ENCODE measurements at places on chromosomes 13 and 19.

DNA sequence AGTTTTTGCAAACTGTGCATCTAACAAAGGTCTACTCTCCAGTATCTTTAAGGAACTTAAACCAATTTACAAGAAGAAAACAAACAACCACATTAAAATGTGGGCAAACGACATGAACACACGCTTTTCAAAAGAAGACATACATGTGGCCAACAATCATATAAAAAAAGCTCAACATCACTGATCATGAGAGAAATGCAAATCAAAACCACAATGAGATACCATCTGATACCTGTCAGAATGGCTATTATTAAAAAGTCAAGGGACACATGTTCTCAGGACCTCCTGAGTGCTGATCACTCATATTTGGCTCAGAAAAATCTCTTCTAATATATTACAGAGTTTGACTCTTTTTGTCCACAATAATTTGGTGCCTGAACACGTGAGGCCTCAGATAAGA is 14.2 kb upstream of the LILRB1 start:
- no peak for DNase-seq

DNA sequence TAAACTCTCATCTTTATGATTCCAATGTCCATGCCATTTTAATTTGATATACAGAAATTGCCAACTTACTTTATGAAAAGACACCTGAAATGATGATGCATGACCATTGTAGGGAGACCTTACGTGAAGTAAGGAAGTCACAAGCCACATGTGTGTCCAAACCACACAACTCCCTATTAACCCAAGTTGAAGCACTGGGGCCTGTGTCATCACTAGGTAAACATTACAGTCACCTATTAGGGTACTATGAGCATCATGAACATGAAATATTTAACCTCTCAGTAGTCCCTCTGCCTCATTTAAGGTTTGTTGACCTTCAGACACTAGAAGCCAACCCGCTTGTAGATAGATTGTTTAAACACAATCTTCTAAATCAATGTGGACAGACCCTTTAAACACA is 576.9 kb downstream of the IRS2 start:
- peak; percentile 38 for DNase-seq

DNA sequence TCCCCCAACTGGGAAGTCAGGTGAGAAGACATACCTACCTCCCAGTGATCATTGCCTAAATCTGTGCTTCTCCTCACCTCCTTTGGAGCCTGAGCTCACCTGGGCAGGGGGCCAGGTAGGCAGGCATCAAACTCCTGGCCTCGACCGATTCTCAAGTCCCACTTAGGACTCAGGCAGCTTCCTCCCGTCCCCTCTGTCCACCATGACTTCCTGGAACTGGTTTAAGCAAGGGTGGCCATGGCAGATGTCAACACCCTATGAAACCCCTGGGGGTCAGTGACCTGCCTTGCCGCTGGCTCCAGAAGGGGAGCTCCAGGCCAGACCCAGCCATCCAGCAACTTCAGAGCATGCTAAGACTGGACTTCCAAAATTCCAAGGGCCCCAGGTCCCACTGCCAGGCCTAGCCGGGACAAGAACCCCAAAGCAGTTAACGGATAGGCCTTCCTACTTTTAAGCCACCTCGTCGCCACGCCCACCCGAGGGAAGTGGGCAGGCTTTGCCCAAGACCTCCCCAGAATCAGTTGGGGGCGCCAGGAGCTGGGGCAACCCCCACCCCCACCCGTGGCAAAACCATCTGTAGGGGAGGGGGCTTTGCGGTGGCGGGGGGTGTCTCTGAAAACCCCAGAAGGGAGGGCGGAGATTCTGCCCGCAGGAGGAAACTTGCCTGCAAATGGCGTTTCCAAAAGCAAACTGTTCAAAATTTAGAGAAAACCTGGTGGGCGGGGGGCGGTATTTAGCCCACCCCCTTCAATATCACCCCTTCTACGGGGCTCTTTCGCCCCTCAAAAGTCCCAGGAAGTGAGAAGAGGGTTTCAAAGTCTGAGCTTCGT is 657 bp downstream of the PLIN3 start:
- DNase-seq: no peak

GRCh38 chr19:16702123-16702522 is 17.5 kb upstream of the NWD1 start:
- no peak for DNase-seq

All from NCI-H2081 (cell line).